ENCODE measurements at places on chromosomes 3 and 15.

DNA sequence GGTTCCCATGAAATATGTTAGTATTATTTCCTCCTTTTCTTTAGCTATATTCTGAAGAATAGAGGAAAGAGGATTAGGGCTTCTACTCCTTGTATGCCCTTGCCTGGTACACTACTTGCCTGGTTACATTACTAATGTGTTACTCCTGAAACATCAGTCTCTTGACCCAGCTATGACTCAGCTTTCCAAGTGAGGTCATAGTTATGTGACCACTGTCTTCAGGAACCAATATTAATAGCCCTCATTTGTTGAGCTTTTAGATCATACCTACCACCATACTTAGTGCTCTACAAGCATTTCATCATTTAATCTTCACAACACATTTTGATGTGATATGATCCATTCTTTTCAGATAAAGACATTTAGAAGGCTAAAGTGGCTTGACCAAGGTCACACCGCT, 60.3 kb downstream of the CMSS1 start:
- DNase-seq, result no peak

DNA sequence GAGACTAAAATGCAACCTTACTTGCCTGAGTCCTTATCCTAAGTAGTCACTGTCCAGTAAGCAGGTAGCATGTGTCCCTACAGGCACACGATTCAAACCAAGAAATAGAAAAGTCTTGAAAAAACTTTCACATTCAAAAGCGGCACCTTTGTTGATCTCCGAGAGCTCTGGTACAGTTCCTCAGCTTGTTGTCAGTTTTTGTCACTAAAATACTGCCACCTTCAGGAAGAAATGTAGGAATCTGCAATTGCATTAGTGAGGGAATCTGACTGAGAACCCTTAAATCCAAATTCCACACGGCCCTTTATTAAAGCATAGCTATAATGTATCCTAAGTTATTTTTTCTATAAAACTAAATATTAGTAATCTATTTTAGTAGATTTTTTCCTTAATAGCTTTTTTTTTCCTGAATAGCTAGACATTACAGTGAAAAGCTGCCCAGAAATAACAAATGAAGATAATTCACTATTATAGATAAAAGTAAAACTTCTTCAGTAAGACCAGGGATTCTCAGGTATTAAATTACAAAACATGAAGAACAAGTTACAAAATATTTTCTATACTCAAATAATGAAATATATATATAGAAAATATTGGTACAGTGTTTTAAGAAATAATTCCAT, 44.0 kb downstream of the CCDC54 start:
- peak; percentile 52 for DNase-seq

DNA sequence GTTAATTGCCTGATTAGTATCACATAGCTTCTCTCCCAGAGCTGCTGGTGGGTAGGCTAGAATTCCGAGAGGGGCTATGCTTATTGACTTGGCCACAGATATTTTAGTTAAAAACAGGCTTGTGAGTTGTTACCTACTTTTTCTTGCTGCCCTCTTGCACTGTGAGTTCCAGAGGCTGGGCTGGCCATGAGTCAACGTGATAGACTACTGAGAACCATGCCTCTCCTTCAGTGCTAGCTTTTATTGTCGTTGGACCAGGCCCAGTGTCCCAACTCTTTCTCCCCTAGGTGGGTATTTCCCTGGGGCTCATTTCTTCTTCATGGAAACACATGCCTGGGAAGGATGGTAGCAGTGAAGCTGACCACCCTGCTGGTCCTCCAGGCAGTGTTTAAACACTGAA, 20.4 kb upstream of the PCOLCE2 start:
- no peak for DNase-seq

DNA sequence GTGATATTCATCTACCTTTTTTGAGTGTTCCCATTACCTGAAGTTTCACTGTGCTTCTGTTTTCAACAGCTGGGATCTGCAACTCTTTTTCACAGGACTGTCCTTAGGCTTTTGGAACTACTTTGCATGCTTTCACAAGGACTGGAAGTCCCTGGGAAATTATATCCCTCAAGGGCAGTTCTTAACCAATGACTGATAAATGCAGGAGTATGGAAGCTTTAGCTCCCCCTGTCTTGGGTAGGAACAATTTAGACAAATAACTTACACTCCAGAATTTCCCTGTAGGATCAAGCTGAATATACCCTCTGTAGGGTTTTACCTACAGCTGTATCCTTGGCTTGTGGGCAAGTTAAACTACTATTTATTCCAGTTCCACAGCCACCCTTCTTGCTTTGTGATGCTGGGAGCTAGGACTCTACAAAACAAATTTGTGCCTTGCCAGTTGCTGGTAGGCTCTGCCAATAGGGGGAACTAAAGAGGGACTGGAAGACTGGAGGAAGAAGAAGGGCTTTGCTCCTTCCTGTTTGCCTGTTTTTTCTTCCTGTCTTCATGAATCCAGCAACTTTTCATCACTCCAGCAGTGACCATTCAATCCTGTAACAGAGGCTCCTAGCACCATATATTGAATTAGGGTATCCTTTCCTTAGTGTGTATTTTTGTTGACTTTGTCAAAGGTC, 6.8 kb upstream of the ZNF280D start:
- no peak for DNase-seq

DNA sequence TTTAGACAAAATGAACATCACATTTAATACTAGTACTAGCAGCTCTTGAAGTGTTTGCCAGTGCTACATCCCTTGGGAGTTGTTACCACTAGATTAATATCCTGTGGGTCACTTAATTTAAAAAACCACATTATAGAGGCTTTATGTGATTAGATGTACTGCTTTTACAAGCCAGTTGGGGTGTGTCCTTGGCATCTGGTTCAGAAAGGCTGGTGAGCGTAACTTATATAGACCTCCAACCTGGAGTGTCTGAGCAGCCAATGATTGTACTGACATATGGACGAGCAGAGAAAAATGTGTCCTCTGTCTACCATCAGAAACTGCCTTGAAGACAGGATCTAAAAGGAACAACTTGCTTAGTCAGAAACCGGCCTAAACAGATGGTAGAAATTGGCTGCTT, 306.2 kb upstream of the ATP11B start:
- no peak for DNase-seq
